ENCODE measurements at places on chromosomes 11 and 22.

DNA sequence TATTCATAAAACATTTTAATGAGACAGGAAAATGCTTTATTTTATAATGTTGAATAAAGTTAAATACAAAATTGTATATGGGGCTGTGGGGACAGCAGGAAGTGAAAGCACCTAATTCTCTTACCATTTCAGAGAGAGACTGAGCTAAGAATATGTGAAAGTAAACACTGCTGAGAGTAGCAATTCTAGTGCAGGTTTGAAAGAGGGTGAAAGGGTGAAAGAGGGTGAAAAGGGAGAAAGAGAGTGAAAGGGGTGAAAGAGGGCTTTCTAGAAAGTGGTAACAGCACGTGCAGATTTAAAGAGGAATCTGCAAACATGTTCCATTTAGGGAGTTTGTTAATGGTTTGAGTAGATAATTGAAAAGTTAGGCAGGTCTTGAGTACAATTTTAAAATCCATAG, 652.0 kb upstream of the CCDC90B start:
- no peak for DNase-seq

DNA sequence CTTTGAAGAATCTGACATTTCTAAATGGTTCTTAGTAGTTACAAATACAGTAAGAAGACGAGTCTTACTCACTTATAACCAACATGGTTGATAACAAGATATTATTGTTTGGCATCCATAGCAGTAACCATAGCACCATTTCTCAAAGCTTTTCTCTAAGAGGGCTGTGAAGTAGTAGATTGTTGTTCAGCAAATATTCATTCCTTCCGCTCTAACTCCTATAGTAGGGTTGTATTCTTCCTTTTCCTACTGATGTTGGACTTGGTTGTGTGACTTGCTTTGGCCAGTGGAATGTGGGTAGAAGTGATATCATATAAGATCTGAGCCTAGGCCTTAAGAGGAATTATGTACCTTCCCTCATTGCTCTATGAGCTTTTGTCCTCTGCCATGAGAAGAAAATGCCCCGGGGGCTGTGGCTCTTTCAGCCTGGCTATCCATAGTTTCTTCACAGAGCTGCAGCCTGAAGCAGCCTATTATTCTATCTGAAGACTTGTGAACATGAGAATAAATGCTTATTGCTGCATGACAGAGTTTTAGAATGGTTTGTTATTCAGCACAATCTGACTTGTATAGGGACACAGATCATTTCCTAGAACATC, 28.9 kb upstream of the ZBED5 start:
- DNase-seq: no peak

GRCh38 chr11:127683321-127683720, 682.8 kb upstream of the KIRREL3 start:
- DNase-seq: no peak

- DNase-seq: no peak
These were observed 60.9 kb downstream of the KDM2A start for GRCh38 chr11:67179892-67180490.

DNA sequence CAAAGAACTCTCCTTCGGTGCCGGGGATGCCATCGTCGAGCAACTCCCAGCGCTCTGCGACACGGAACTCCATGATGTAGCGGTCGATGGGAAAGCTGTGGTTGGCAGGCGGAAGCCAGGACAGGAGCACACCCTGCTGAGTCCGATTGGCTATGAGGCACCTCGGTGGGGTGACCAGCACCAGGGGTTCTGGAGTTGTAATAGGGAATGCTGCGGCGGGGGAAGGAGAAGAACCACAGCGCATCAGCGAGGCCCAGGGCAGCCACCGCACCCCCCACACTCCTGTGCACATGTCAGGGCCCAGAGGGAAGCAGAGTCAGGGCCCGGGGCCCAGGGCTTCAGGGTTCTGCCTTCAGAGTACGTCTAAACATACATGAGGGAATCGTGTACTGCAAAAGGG, 31.0 kb downstream of the IGSF9B start:
- no peak for DNase-seq

DNA sequence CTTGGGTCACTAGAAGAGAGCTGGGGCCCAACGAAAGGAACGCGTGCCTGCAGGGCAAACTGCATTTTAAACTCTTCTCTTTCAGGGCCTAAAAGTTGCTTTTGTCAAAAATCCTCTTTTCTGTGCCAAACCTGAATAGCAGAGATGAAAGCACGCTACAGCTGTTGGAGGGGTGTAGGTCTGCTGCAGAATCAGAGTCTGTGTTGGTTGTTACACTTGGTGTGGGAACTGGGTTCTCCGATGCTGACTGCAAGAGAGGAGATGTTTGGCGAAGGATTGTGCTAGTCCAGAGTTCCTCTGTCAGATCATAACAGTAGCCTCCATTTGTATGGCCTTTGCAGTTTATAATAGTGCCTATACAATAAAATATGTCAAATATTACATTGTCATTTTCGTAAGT, 41.8 kb downstream of the BARX2 start:
- no peak for DNase-seq
